ENCODE measurements at places on chromosomes 3 and 15.

DNA sequence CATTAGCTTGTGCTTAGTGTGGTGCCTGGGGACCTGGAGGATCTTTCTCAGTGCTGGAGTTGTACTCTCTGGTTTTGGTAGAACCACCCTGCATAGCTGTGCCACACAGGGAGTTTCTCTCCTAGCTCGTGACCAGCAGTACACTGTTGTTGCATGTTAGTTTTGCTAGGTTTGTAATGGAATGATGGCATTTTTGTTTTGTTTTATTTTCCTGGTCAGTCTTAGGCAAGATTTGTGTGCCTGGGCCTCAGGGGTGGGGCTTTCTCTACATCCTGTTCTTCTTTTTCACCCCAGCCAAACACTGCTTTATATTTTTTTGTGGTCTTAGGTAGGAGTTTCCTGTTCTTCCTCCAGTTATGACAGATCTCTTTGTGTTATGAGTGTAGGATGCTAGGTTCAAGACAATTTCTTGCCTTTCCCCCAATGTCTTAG, 534.5 kb upstream of the KCNMB2 start:
- no peak overlapping the region for H3K4me3 ChIP-seq
- H3K36me3 ChIP-seq: no peaks in the 10 kb centered on the region
- H3K27me3 ChIP-seq: no peaks in the 10 kb centered on the region
- no peaks in the 10 kb centered on the region for H3K4me1 ChIP-seq
- no peak overlapping the region for H3K27ac ChIP-seq

DNA sequence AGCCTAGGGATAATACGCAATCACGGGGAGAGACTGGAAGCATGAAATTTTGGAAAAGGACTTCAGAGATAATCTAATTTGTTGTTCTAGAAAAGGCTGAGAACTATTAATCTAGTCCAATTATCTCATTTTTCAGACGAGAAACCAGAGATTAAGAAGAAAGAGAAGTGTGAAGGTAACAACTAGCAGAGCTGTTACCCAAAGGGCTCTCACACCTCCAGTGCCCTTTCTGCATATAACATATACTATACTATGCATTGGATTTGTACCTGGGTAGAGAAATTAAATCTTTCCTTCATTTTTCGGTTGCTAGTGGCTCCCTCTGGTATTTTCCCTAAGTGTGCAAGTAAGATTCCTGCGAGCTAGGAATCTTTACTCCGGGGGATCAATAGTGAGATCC, 13.4 kb upstream of the TM4SF19 start:
- no peak overlapping the region for H3K27ac ChIP-seq
- DNase-seq: no peak
- H3K36me3 ChIP-seq: peaks cover 82% of the 10 kb centered on the region
- H3K4me3 ChIP-seq: no peak overlapping the region

GRCh38 chr3:106341087-106341486, 472.3 kb upstream of the CBLB start:
- DNase-seq: no peak
- no peak overlapping the region for H3K4me3 ChIP-seq
- H3K27ac ChIP-seq: no peak overlapping the region
- no peaks in the 10 kb centered on the region for H3K27me3 ChIP-seq
- no peaks in the 10 kb centered on the region for H3K4me1 ChIP-seq
- H3K36me3 ChIP-seq: no peaks in the 10 kb centered on the region

GRCh38 chr15:29726553-29726952, 95.7 kb downstream of the TJP1 start:
- H3K4me3 ChIP-seq: no peak overlapping the region
- H3K27me3 ChIP-seq: no peaks in the 10 kb centered on the region
- no peak for DNase-seq
- no peak overlapping the region for H3K27ac ChIP-seq
- H3K4me1 ChIP-seq: no peaks in the 10 kb centered on the region

- no peaks in the 10 kb centered on the region for H3K27me3 ChIP-seq
- H3K27ac ChIP-seq: peak overlapping the region; percentile 43
- H3K4me3 ChIP-seq: no peak overlapping the region
- H3K4me1 ChIP-seq: peaks cover 17% of the 10 kb centered on the region
Observed at GRCh38 chr3:72345980-72346379, 502.3 kb downstream of the SHQ1 start.

- no peaks in the 10 kb centered on the region for H3K4me1 ChIP-seq
- no peak overlapping the region for H3K27ac ChIP-seq
- no peak for DNase-seq
- H3K4me3 ChIP-seq: no peak overlapping the region
Observed at GRCh38 chr15:86906376-86906775, 826.7 kb downstream of the AGBL1 start.

GRCh38 chr15:88563638-88564037, 17.2 kb upstream of the DET1 start:
- H3K4me3 ChIP-seq: no peak overlapping the region
- no peaks in the 10 kb centered on the region for H3K4me1 ChIP-seq
- no peaks in the 10 kb centered on the region for H3K36me3 ChIP-seq

DNA sequence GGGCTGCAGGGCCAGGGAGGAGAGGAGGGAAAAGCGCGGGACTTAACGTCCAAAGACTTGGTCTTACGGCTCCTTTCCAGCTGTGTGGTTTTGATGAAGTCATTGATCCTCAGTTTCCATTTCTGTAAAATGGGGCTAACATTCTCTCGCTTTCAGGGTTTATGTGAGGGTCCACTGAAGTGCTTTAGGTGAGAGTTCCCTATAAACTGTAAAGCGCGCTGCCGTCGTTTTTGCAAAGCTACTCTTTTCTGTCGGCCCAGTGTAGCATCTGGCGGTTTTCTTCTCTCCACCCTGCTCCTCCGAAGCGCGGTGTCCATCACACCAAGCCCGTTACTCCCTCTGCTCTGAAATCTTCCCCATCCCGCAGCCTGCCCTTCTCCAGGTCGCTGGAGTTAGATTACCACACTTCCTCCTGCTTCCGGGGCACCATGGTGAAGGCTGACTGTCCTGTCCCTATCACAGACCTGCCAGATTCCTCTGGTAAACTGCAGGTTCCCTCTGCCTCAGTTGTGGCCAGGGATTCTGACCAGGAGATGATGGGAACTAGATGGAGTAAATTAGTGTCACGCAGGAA, 702 bp upstream of the DNAJC17 start:
- peaks cover 6% of the 10 kb centered on the region for H3K36me3 ChIP-seq
- no peaks in the 10 kb centered on the region for H3K27me3 ChIP-seq
- H3K4me1 ChIP-seq: peaks cover 22% of the 10 kb centered on the region
- H3K27ac ChIP-seq: peak overlapping the region; percentile 96
- peak overlapping the region; percentile 91 for H3K4me3 ChIP-seq
- DNase-seq: no peak

DNA sequence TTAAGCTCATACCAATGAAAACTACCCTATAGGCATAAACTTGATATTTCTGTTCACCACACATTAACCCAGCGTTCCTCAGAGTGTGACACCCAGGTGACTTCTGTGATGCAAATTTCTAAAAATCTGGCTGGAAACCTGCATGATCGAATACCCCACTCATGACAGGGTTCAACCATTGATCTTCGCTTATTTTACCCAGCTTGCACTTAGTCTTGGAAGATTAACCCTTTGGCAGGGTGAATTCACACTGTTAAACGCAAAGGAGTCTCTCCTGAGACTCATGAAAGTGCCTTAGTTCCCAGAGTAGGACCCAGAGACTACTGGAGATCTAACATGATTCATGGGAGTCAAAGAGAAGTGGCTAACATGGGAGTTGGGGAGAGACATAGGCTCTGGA, 391.6 kb downstream of the MECOM start:
- no peak overlapping the region for H3K4me3 ChIP-seq
- H3K4me1 ChIP-seq: no peaks in the 10 kb centered on the region
- H3K36me3 ChIP-seq: no peaks in the 10 kb centered on the region
- DNase-seq: no peak

GRCh38 chr3:5977331-5977730, 789.8 kb downstream of the EDEM1 start:
- no peak for DNase-seq
- H3K4me3 ChIP-seq: no peak overlapping the region
- H3K4me1 ChIP-seq: no peaks in the 10 kb centered on the region
- H3K36me3 ChIP-seq: no peaks in the 10 kb centered on the region

DNA sequence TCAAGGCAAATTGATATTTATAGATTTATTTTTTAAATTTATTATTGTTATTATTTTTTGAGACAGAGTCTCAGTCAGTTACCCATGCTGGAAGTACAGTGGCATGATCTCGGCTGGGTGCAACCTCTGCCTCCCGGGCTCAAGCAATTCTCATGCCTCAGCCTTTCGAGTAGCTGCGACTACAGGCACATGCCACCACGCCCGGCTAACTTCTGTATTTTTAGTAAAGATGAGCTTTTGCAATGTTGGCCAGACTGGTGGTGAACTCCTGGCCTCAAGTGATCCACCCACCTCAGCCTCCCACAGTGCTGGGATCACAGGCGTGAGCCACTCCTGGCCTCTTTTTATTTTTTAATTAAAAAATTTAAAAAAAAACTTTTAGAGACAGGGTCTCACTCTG, 19.0 kb downstream of the SPG21 start:
- H3K36me3 ChIP-seq: peaks cover 96% of the 10 kb centered on the region
- no peak overlapping the region for H3K27ac ChIP-seq
- H3K4me1 ChIP-seq: no peaks in the 10 kb centered on the region
- DNase-seq: no peak
- H3K27me3 ChIP-seq: no peaks in the 10 kb centered on the region
- no peak overlapping the region for H3K4me3 ChIP-seq

DNA sequence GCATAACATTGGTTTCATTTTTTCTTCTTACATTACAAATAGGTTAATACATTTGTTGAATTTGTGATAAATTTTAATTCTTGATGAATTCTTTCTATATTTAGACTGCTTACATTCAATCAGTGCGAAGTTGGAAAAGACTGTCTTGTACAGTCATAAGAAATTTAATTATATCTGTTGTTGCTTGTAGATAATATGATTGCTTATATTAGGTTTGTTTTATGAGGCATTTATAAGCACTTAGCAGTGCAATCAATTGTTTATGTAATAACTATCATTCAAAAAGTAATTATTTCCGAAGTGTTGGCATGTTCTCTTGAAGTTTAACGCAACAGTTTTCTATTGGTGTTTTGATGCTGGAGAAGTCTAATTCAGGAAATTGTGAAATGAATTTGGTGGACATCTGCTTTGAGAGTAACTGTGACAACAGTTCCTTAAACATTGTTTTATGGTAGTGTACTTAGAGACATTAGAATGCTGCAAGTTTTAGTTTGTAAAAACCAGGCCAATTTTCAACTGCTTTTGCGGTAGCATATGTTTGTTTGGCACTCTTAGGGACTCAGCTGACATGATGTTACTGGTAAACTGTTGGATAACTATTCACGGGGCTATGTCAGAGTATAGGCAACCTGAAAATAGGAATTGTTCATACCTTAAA, 99.7 kb downstream of the NAALADL2 start:
- H3K27me3 ChIP-seq: no peaks in the 10 kb centered on the region
- no peak overlapping the region for H3K27ac ChIP-seq
- no peak overlapping the region for H3K4me3 ChIP-seq
- H3K36me3 ChIP-seq: no peaks in the 10 kb centered on the region

- no peaks in the 10 kb centered on the region for H3K36me3 ChIP-seq
- H3K4me3 ChIP-seq: no peak overlapping the region
- DNase-seq: no peak
- no peaks in the 10 kb centered on the region for H3K27me3 ChIP-seq
Observed at GRCh38 chr3:108552267-108553159, 36.7 kb downstream of the CIP2A start.

DNA sequence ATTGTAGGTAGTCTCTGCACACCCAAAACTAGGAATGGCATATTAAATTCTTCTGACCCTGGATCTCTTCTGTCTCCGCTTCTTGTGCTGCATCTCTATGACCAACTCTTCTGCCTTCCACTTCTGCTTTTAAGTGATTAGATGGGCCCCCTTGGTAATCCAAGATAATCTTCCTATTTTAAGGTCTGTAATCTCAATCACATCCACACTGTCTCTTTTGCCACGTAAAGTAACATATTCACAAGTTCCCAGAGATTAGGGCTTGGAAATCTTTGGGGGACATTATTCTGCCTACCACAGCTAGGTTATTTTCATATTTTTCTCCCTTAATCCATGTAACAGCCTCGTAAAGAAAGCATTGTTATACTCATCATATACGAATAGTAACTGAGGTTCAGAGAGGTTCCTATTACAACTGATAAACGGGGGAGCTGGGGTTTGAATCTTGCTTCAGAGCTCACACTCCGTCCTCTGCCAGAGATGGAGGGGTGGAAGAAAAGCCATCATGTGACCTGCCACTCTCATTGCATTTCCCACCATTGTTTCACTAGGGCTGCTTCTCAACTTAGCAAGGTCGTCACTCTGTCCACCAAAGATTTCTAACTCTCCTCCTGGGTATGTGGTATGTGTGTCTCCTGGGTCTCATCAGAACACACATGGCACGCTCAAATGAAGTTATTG, 6.6 kb upstream of the CD47 start:
- no peaks in the 10 kb centered on the region for H3K27me3 ChIP-seq
- no peak overlapping the region for H3K27ac ChIP-seq
- no peak overlapping the region for H3K4me3 ChIP-seq
- no peak for DNase-seq
- no peaks in the 10 kb centered on the region for H3K36me3 ChIP-seq

DNA sequence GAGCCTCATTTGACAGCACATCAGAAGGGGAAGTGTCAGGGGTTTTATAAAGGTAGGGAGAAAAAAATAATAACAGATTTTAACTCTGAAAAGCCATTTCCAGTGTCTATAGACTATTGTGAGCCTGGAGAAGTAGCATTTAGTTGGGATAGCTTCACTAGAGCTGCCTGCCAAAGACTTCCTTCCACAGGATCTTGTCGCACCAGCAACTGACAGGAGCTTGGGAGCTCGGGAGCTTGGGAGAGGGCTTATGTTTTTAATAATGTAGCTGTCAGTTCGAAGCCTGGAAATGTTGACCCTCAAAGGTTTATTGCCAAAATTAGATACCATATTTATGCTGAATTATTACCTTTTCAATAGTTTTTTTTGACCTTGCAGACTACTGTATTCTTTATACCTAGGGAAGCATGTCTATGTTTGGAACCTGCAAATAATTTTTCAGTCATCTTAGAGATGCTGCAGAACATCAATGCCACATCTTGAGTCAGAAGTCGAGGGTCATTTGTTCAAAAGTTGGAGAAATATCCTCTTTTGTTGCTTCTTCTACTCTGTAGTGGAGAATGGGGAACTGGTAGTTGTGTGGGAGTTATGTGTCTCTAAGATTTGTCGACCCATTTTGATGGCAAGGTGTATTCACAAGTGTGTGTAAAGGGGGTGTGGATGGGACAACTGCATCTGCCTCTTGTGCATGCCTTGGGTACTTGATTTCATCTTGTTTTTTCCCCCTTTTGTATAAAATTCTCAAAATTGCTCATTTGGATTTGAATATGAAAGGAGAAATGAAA, 41.7 kb downstream of the ARPP21 start:
- H3K4me1 ChIP-seq: no peaks in the 10 kb centered on the region
- H3K27me3 ChIP-seq: peaks cover 3% of the 10 kb centered on the region
